ENCODE measurements at places on chromosomes 1 and 21.

- DNase-seq = no peak
These were observed 35.3 kb downstream of the NIPAL3 start for GRCh38 chr1:24450857-24451397.

- no peak for DNase-seq
These were observed 10.8 kb downstream of the AADACL4 start for GRCh38 chr1:12654657-12655056.

- no peak for DNase-seq
These were observed 836.3 kb upstream of the ADGRL4 start for GRCh38 chr1:79842811-79843210.

DNA sequence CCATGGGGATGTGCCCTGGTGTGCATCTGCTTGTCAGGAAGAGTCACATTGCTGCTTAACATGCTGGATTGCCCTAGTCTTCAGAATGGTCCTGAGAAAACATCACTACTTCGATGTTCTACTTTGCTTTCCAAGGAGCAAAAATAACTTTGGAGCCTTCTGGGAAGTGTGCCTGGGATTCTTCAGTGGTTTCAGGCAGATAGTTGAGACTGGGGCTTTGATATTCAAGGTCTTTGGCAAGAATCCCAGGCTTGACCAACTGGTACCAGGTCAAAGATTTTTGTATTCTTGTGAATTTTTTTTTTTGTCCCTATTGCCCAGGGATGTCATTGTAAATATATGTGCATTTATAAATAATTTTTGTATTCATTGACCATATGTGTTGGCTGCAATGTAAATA, 51.4 kb downstream of the LRIG2 start:
- DNase-seq = no peak

DNA sequence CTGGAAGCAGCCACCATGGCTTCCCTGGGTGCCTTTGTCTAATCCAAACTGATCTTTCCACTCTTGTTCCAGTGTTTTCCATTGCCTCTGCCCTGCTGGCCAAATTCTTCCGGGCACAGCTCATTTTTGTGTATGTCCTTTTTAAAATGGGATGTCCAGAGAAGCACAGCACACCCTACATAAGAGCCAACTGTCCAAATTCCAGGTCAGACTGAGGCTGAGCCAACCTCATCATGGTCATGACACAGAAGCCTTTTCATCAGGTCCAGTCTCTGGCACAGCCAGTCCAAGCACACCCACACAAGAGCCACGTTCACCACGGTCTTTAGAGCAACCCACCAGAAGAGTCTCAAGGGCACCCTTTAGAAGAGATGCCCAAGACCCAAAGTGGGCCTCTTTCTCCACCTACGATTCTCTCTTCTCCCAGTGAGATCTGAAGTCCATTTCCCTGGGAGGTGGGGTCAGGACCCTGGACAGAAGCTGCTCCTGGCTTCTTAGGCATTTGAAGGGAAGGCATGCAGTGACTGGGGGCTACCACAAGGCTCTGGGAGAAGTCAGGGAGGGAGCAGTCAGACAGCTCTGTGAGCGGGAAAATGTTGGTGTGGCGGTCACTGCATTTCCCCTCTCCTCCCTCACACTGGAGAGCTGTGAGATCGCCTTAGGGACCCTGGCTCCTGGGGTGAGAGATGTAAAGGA, 53.2 kb downstream of the SYT2 start:
- DNase-seq = no peak

GRCh38 chr1:184615301-184615700, 139.4 kb downstream of the EDEM3 start:
- no peak for DNase-seq

- DNase-seq = no peak
These were observed 67.6 kb downstream of the FHAD1 start for GRCh38 chr1:15314328-15315281.

DNA sequence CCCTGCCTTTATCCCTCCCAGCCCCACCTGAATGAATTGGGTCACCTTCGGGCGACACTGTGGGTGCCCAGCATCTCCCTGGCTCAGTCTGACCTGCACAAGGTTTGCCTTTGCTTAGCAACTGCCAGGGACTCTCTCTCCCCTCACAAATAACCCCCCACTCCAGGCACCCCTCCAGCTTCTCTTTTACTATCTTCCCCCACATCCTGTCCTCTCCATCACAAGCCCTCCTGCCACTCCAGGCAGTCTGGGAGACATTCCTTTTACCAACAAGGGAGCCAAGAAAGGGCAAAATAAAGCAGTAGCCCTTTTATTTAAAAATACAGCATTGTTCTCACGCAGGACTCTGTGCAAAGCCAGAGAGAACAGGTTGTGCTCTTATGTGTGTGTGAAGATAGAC, 23.9 kb downstream of the LGR6 start:
- DNase-seq = no peak

GRCh38 chr21:44509539-44509938, 30.5 kb downstream of the KRTAP10-1 start:
- no peak for DNase-seq

- no peak for DNase-seq
These were observed 27.7 kb downstream of the TRIM11 start for GRCh38 chr1:228378873-228379460.

DNA sequence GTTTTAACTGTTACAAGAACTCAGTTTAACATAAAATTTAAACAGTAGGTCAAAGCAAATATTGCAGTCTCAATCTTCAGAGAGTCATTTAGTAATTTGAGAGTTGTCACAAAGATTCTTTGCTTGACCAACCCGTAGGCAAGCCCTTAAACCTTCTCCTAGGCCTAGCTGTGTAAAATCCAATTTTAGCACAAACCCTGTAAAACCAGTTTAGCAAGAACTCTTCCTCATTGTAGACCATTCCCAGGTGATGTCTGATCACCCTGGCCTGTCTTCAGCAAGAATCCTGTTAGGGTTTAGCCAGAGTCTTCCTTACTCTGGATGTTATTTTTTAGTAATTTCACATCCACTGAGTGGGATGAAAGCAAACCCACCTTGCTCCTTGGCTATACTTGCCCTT, 30.1 kb downstream of the LRIG2 start:
- DNase-seq = no peak

GRCh38 chr1:168266644-168267186, 14.0 kb upstream of the TBX19 start:
- no peak for DNase-seq

DNA sequence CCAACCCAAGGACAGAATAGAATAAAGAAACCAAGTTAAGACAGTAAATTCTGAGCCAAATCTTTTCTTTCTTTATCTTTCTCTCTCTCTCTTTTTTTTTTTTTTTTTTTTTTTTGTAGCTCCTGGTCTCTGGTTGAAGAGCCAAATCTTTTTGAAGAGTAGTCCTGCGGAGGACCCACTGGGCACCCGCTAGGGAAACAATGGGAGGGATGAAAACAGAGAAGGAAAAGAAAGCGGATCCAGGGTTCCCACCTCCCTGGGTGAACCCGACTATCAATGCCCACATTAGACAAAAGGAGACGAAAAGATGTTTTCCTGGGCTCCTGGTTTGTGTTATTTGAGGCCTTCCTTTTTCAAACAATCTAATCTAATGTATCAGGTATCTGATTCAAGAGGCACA, 49.8 kb upstream of the FBXO28 start:
- no peak for DNase-seq

GRCh38 chr1:58432851-58433668, 113.5 kb downstream of the OMA1 start:
- DNase-seq = no peak

- no peak for DNase-seq
These were observed 60.2 kb downstream of the TRABD2B start for GRCh38 chr1:47936916-47937551.

DNA sequence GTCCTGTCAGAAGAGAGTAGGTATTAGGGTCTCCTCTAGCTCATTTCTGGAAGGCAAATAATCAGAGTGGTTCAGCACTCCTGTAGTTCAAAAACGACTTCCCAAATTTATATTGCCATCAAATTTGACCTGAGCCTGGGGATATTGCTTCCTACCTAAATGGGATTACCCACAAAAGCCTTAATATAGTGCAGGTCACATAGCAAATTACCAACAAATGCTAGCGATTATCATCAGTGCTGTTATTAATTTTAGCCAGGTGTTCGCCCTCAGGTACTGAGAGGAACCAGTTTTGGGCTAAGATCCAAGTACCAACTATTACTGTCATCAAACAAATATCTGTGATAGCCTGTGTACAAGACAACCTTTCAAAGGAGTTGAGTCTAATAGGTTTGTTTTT, 661.8 kb upstream of the PTBP2 start:
- no peak for DNase-seq

DNA sequence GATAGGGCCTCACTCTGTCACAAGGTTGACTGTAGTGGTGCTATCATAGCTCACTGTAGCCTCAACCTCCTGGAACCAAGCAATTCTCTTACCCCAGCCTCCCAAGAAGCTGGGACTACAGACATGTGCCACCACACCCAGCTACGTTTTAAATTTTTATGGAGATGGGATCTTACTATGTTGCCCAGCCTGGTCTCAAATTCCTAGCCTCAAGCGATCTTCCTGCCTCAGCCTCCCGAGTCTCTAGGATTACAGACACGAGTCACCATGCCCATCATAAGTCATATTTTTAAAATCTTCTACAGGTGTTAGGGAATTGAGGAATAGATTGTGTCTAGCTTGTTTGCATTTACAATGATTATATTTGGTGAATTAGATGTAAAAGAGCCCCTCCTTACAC, 127.0 kb downstream of the CCDC185 start:
- no peak for DNase-seq

DNA sequence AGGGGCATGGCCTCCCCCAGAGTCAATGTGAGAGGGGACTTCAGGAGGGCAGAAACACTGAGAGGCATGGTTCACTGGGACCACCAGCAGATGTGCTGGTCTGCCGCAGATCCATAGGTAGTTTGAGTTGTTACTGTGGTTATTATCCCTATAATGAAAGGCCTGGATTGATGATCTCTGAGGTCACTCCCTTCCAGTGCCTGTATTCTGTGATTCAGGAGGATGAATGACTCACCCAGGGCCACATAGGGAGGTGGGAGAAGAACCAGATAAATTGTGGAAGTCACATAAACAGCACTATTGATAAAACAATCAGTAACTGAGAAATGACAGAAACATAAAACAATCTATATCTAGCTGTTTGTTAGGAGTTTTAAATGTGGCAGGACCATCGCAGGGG, 22.7 kb upstream of the ACTL8 start:
- no peak for DNase-seq

GRCh38 chr1:198845271-198845670, 206.4 kb downstream of the PTPRC start:
- no peak for DNase-seq

DNA sequence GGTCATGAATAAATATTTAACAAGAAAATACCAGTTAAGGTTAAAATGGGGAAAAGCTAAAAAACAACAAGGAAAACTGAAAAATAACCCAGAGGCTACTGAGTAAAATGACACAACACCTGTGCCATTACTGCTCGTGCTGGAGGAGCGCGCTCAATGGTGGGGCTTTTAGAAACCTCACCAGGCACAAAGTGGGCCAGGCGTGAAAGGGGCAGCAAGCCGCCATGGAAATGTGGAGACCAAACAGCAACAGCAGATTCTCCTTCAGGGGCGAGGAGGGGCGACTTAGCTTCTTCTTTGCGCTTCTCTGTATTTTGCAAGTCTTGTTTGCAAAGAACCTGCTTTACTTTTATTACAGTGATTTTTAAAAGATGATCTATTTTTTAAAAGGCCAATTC, 18.9 kb upstream of the SPATC1L start:
- no peak for DNase-seq

- peak; percentile 17 for DNase-seq
These were observed at the start of gene CD164L2 for GRCh38 chr1:27383039-27383605. CD164L2 (minus strand) TSS chr1:27383333; CDS start chr1:27383239, 94 bp downstream.

DNA sequence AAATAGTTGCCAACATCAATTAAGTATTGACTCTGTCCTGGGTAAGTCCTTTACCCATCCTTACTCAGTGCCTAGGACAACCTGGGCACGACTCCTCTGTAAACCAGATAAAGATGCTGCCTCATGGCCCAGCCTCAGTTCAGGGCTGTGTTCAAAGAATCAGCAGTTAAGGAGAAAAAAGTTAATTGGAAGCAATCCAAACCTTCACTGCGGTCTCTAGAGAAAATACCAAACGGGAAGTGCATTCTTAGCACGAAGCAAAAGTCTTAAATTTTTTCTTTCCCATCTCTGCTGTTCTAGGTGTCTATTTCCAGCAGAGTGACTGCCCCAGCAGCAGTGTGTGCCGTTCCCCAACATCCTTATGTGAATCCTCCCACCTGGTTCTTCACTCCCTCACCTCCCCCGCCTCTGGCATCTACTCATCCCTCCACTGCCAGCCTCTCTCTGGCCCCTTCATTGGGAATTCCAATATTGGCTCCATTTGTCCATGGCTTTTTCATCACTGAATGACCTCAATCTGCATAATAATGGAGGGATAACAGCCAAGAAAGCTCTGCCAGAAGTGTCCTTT, 23.2 kb downstream of the KANK4 start:
- no peak for DNase-seq

GRCh38 chr1:65075123-65075976, 72.7 kb upstream of the AK4 start:
- peak; percentile 82 for DNase-seq

- no peak for DNase-seq
These were observed 48.6 kb downstream of the CEP350 start for GRCh38 chr1:180003026-180003695.

- no peak for DNase-seq
These were observed 323.7 kb upstream of the ZP4 start for GRCh38 chr1:238214449-238214848.

DNA sequence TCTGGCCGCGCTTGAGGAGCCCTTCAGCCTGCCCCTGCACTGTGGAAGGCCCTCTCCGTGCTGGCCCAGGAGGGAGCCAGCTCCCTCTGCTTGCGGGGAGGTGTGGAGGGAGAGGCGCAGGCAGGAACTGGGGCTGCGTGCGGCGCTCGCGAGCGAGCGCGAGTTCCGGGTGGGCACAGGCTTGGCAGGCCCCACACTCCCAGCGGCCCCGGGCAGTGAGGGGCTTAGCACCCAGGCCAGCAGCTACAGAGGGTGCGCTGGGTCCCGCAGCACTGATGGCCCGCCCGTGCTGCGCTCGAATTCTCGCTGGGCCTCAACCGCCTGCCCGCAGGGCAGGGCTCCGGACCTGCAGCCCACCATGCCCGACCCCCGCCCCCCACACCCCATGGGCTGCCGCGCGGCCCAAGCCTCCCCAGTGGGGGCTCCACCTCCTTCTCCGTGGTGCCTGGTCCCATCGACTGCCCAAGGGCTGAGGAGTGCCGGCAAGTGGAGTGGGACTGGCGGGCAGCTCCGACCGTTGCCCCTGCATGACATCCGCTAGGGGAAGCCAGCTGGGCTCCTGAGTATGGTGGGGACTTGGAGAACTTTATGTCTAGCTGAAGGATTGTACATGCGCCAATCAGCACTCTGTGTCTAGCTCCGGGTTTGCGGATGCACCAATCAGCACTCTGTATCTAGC, 46.0 kb downstream of the COL24A1 start:
- DNase-seq = no peak

GRCh38 chr1:72662918-72663317, 380.6 kb upstream of the NEGR1 start:
- DNase-seq = no peak

DNA sequence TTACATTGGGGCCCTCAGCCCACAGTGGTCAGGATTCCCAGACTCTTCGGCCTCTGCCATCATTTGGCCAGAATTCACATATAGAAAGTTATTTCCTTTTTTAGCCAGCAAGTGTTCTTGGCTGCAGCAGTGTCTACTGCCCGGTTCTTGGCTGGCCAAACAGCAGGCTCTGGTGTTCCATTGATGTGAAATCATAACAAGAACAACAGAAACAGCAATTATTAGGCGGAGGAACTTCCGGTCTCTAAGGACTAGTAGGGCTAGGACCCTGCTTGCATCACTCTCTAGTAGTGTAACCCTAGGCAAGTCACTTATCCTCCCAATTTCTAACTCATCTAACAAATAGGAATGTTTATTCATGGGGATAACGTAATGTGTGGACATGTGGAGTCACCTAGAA, 8.7 kb upstream of the GJA5 start:
- DNase-seq = no peak

All from CD4-positive, alpha-beta T cell treated with Interleukin-15 for 4 hours (primary cell).